Mammary epithelial cell (primary cell): ENCODE measurements at places on chromosomes 11 and 22. TPM values are rescaled to one million over a fixed set of nuclear protein-coding genes. Genes with fewer than 3 reads are reported as not detected.

The C11orf86 gene
- polyA plus RNA-seq, result not detected

The CREB3L1 gene
- not detected for polyA plus RNA-seq

The PGR gene
- not detected for polyA plus RNA-seq

The SAA1 gene
- 113 TPM for polyA plus RNA-seq

The CABP2 gene
- not detected for polyA plus RNA-seq

The PATE2 gene
- not detected for polyA plus RNA-seq

The CSTPP1 gene
- 31.6 TPM for polyA plus RNA-seq

The CATSPERZ gene
- 1.0 TPM for polyA plus RNA-seq

The TMEM151A gene
- polyA plus RNA-seq, result 0.06 TPM

The TRABD gene
- 53.4 TPM for polyA plus RNA-seq

DNA sequence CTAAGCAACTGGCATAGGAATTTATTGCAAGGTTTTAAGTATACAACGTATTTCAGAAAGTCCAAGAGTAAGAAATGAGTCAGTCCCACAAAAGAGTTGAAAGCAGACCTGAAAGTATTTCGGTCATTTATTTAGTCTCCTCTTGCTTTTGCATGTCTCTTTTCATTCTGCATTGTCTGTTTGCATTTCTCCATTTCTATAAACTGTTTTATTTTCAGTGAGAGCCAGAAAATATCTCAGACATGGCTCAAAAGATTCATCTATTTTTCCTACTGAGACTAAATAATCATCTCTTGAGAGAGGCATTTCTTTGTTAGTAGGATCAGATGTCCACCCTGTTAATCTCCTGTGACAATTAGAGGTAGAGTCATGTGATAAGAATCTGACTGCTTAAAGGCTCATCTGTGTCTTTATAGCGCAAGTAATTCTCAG lies 219.1 kb upstream of the CCDC179 start:
- no peak for DNase-seq

- DNase-seq, result no peak
Observed at GRCh38 chr22:22080270-22080669, 97.7 kb upstream of the TOP3B start.

DNA sequence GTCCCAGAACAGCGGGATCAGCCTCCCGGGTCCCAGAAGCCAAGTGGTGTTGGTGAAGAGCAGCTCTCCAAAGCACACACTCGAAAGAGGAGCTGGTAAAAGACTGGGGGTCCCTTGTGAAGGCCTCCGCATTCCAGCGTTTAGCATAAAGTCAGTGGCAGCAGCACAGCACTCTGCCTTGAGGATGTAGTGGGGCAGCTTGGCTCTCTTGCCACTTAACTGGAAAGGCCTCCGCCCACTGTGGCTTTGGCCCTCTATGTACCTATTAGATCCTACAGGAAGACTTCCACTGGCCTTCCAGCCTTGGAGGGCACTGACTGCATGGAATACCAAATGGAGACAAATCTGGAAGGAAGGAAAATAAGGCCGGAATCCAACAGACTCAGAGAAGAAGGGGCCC lies 1455.3 kb downstream of the BRD1 start:
- no peak for DNase-seq

DNA sequence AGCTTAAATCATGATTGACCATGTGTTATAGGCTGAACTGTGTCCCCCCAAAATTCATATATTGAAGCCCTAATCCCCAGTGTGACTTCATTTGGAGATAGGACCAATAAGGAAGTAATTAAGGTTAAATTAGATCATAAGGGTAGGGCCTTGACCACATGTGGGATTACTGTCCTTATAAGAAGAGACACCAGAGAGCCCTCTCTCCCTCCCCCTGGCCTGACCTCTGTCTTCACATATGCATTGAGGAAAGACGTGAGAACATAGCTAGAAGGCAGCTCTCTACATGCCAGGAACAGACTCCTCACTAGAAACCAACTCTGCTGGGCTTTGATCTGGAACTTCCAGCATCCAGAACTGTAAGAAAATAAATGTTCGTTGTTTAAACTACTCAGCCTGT lies 13.6 kb upstream of the NUP50 start:
- no peak for DNase-seq

- no peak for DNase-seq
Observed at GRCh38 chr11:13354335-13354734, 76.7 kb downstream of the BMAL1 start.

GRCh38 chr22:37187552-37187890 lies 526 bp downstream of the C1QTNF6 start:
- peak; percentile 41 for DNase-seq

DNA sequence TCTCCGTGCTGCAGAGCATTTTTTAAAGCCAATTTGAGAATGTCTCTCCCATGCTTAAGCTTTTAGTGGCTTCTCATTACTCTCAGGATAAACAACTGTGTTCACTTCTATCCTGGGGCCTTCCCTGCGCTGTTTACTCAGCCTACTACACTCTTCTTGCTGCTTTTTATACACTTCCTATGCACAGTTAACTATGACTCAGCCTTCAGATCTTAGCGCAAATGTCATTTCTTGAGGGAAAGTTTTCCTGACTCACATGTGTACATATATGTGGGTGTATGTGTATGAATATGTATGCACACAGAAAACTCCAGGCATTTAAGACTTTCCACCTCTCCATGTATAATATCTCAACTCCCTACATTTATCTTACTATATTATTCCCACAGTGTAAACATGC lies 9.8 kb downstream of the THAP12 start:
- peak; percentile 71 for DNase-seq

DNA sequence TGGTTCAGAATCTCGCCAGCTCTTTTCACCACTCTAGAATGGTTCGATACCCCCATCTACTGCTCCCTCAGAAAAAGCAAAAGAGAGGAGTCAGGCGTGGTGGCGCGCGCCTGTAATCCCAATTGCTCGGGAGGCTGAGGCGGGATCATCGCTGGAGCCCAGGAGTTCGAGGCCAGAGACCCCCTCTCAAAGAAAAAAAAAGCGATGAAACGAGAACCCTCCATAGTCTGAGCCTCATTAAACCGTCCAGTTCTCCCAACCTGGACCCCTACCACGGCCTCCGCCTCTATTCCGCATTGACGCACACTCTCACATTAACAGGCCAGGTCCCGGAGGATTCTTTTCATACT lies 439 bp downstream of the SPA17 start:
- no peak for DNase-seq

GRCh38 chr11:19025481-19026406 lies 34.8 kb downstream of the MRGPRX2 start:
- peak; percentile 17 for DNase-seq

GRCh38 chr22:35178446-35178845 lies 78.8 kb upstream of the HMGXB4 start:
- no peak for DNase-seq

GRCh38 chr11:115693002-115693401 lies 188.8 kb upstream of the CADM1 start:
- DNase-seq, result no peak

DNA sequence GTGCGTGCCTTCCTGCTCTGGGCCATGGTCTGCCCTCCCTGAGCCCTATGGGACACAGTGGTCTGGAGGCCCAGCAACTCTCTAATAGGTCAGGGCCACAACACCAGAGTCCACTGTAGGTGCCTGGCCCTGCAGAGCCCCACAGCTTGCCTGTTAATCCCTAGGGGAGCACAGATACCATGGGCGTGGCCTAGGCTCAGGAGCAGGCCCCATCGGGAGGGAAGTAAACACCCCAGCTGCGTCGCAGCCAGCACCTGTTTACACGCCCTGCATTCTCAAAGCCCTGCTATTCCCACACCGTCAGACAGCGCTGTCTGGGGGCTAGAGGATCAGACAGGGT lies 2.5 kb downstream of the KCTD17 start:
- no peak for DNase-seq

DNA sequence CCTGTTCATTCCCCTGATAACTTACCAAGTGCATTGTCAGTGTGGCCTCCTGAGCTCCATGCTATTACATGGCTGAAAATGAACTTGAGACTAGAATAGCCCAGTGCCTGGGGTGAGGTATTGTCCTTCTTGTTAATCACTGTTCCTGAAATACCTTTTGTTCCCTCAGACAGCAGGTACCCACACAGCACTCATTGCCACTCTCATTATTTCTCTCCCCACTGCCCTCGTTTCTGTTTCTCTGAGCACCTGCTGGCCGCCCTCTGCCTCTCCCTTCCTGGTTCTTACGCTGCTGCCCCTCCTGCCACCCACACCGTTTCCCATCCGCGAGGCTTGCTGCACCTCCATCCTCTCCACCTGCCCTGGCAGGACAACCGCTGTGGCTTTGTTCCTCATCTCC lies 36.9 kb upstream of the RAB1B start:
- DNase-seq, result no peak

DNA sequence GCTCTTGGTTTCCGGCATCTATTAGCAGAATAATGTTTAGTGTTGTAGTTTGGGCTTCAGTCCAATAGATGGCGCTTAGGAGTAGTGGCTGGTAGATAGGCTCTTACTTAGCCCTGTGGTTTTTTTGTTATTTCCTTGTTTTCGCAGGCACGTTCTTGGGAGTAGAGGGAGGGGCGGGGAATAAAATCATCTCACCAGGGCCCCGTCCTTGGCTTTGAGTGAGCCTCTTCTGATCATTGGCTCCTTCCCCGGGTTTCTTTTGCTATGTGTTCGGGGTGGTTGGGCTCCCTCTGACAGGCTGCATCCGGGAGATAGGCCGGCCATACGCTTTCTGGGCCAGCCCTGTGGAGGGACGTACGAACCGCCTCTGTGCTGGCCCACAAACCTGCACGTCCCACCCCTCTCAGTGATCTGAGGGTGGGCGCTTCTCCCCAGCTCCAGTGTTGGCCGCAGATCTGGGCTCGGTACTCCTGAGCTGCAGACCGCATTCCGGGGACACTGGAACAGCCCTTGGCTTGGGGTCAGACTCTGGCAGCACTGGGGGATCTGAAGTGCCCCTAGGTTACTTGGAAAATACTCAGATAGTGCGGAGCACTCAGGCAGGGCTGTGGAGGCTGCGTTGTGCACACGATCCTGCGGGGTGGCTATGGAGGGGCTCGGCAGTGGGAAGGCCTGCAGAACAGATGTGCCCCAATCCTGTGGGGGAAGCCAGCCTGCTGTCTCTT lies 217.0 kb downstream of the DYNC2H1 start:
- peak; percentile 51 for DNase-seq

- DNase-seq, result no peak
Observed at GRCh38 chr11:5241458-5241857, 7.2 kb upstream of the HBD start.

DNA sequence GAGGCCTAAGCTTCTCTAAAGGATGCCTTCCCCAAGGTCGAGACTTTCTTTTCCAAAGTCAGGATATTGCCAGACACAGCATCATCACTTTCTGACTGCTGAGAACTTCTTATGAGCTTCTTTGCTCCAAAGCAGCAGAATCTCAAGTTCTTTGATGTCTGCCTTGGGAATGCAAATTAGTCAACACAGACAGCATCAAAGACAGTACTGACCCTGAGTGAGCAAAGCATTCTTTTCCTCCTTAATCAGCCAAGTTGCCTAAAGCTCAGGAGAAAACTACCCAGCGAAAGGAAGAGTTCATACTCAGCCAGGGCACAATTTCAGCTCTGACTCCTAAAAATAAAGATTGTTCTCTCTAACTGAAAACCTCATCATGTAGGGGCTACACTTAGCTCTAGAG lies 98.0 kb downstream of the SLC36A4 start:
- peak; percentile 23 for DNase-seq

DNA sequence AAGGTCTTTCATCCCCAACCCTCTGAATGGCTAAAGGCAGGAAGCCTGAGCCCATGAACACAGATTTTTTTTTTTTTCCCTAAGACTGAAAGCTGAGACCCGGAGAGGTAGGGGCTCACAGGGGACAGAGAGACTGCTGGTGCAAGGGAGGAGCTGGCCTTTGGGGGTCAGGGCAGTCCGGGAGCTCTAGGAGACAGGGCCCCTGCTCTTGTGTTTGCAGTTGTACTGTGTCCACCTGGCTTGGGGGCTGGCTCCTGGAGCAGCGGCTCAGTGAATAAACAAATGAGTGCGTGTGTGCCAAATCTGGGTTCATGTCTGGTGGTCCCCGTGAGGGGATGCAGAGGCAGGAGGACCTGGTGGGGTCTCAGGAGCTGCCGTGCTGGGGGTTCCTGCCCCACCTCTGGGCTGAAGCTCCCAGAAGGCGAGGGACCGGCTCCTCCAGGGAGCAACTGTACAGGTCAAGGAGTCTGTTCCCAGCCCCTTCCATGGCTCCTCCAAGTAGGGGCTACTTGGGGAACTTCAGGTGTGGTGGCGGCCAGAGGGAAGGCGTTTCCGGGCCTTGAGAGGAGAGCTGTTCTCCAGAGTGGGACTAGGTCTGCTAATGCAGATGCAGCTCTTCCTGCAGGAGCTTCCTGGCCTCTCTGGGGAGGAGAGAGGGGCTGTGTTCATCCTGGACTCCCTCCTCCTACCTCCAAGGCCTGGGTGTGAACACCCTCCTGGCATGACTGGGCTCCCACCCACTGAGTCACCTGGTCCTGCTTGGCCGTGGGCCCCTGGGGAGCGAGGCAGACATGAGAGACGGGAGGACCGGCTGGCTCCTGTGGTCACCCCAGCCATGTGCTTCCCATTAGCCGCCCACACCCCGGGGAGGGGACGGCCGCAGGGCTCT lies 57.6 kb downstream of the FBXO7 start:
- DNase-seq, result peak; percentile 84

- DNase-seq, result peak; percentile 52
Observed at GRCh38 chr11:20963596-20963995, 294.2 kb downstream of the NELL1 start.

DNA sequence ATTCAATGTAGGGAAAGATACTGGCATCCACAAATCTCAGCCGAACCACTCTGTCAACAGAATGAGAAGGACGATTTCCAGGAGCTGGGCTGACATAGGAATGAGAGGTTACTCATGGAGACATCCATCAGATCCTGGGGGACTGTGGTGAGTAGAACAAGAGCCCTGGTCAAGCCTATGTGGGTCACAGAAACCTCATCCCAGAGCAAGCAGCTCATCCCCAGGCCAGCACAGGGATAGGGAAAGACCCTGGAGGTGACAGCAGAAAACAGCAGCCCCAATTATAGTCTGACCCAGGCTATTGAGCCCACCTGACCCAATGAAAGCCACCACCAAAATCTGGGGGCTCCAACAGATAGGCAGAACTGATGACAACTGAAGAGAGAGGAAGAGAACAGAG lies 128.0 kb upstream of the SERPIND1 start:
- DNase-seq, result no peak

- peak; percentile 40 for DNase-seq
Observed at GRCh38 chr11:120801801-120802689, 221.9 kb upstream of the TBCEL start.

DNA sequence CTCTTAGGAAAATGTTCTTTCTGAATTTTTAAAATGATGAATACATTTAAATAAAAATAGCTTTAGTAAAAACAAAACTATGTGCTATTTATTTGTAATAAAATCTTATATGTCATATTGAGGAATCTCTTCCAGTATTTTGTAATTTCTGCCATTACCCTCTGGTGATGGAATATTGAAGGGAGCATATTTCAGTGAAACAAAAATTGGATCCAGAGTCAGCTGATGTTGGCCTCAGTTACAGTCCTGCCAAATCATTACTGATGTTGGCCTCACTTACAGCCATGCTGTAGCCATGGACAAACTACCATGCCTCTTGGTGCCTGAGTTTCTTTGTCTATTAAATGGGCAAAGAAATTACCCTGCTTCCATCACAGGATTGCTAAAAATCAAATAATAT lies 133.2 kb downstream of the SLC1A2 start:
- DNase-seq, result no peak

DNA sequence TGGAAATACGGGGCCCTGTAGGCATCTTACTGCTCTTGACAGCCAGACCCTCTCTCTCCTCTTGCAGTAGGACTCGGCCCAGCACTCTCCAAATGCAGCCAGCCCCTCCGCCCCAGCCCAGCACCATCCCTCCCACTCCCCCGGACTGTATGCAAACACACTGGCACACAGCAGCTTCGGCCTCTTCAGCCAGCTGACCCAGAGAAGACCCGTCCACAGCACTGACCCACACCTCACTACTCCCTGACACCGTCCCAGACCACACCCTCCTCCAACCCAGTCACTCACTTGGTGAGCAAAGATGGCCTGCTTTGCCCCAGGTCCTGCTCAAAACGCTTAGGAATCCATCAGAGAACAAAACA lies 164.6 kb downstream of the IGLL1 start:
- no peak for DNase-seq
